Kasumi-1 (cell line): ENCODE measurements at places on chromosomes 16 and 17.

- no peak for DNase-seq
Measured at GRCh38 chr17:38357486-38358123, 6.0 kb downstream of the SOCS7 start.

- no peak for DNase-seq
Measured at GRCh38 chr16:89183975-89184676, 12.6 kb downstream of the CDH15 start.

GRCh38 chr17:15341385-15341849, at the start of gene TEKT3:
Gene TEKT3, minus strand, starts transcription at chr17:15341597. Its CDS starts 10,012 bp downstream, at chr17:15331585.
- DNase-seq, result no peak

DNA sequence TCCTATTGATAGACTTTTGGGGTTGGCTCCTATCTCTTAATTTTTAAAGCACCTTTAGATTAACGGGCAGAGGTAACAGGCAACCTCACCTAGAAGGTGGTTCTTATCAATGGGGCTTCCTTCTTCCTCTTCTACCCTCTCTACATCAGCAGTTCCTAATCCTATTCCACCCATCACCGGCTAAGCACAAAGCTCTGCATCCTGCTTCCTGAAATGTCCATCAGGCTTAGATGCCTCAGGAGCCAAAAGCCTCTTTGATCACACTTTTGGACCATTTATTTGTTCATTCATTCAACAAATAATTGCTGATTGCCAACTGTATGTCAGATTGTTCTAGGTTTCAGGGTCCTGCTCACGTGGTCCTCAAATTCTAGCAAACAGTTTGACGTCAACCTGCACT, 586.0 kb downstream of the TOX3 start:
- no peak for DNase-seq

GRCh38 chr17:36546418-36547093, 1.8 kb downstream of the GGNBP2 start:
- no peak for DNase-seq

GRCh38 chr16:72137380-72138063, 34.4 kb downstream of the PMFBP1 start:
- no peak for DNase-seq

- DNase-seq, result peak; percentile 36
Measured at GRCh38 chr16:81996664-81997509, 14.4 kb downstream of the SDR42E1 start.

- DNase-seq, result peak; percentile 15
Measured at GRCh38 chr17:74812109-74813009, 36.2 kb upstream of the NAT9 start.

- no peak for DNase-seq
Measured at GRCh38 chr17:7318121-7318860, 3.1 kb upstream of the GPS2 start.

- DNase-seq, result peak; percentile 57
Measured at GRCh38 chr17:38579934-38580333, 25.8 kb downstream of the SRCIN1 start.

DNA sequence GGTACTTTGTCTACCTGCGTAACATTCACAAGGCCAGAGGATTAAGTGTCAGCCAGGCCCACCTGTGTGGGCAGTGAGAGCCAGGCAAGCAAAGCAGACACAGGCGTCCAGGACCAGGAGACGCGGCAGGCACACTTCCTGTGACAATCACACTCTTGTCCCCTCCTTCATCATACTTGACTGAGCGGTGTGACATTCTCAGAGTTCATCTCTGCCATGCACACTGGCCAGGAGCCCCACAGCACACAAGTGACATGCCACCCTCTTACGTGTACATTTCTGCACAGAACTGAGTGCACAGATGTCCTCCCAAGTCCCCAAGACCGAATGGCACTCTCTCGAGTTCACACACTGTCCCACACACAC, 8.7 kb downstream of the PPP1R9B start:
- DNase-seq, result no peak

GRCh38 chr17:6084311-6085161, 14.4 kb downstream of the WSCD1 start:
- DNase-seq, result no peak

DNA sequence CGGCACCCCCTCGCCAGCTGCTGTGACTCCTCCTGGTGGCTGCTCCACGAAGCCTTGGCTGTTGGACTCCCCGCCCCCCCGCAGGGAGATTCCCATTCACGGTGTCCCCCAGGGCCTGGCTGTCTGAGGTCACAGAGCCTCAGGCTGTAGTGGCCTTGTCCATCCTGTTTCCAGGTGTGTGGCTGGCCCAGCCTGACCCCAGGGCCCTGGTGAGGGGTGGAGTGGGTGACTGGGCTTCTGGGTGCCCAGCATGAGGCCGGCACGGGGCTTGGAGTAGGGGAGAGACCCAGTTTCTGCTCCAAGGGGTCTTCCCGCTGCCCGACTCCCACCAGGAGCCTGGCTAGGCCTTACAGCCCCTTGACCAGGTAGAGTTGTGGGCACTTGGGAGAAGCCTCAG, 10.4 kb downstream of the PRSS27 start:
- no peak for DNase-seq

DNA sequence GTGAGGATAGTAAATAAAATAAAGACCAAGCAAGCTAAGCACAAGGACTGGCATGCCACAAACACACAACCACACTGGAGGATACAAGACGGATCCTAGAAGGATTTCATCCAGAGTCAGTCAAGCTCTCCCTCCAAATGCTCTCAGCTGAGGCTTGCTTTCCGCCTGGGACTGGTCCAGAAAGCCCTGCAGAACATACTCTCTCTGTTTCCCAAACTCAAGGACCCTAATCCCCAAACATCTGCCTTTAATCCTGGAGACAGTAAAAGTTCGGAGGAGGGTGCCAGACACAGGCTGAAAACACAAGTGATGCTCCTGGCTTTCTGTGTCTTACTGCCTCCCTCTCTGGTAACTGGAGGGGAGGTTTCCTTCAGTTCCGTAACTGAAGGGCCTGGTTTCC, 5.3 kb upstream of the HSD11B2 start:
- DNase-seq, result no peak

- peak; percentile 30 for DNase-seq
Measured at GRCh38 chr17:50266384-50267073, 7.7 kb upstream of the TMEM92 start.

DNA sequence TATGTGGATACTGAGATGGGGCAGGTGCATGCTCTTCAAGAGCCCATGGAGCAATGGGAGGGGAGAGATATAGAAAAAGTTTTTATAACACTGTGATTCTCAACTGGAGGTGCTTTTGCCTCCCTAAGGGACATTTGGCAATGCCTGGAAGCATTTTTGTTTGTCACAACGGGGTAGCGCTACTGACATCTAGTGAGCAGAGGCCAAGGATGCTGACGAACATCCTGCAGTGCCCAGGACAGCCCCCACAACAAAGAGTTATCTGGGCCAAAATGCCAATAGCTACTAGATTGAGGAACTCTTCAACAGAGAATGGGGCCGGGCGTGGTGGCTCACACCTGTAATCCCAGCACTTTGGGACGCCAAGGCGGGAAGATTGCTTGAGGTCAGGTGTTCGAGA, 67.2 kb upstream of the CLEC3A start:
- no peak for DNase-seq

- DNase-seq, result no peak
Measured at GRCh38 chr17:42774066-42774745, 957 bp downstream of the VPS25 start.

- peak; percentile 33 for DNase-seq
Measured at GRCh38 chr17:78875363-78876093, 27.5 kb downstream of the CEP295NL start.

DNA sequence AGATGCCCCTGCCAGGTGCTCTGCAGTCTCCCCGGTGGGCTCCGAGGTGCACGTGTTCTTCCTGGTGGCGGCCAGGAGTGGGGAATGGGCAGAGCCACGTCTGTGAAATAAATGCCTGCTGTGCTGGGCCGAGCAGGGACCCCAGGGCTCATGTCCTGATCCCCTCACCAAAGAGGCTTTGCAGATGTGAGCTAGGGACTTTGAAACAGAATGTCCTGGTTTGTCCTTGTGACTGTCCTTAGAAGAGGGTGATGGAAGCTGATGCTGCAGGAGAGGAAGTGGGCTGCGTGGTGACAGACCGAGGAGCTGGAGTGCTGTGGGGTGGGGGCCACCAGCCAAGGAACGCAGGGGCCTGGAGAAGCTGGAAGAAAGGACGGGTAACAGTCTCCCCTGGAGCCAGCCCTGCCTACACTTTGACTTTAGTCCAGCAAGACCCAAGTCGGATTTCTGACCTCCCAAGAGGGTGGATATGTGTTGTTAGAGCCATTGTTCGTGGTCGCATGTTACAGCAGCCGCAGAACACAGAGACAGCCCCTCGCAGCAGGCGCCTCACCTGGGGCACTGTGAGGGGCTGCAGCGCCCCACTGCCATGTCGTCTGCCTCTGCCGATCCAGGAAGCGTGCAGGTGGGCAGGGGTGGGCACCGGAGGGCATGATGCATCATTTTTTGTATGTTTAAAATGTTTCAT, 217.9 kb upstream of the CIBAR2 start:
- DNase-seq, result no peak

DNA sequence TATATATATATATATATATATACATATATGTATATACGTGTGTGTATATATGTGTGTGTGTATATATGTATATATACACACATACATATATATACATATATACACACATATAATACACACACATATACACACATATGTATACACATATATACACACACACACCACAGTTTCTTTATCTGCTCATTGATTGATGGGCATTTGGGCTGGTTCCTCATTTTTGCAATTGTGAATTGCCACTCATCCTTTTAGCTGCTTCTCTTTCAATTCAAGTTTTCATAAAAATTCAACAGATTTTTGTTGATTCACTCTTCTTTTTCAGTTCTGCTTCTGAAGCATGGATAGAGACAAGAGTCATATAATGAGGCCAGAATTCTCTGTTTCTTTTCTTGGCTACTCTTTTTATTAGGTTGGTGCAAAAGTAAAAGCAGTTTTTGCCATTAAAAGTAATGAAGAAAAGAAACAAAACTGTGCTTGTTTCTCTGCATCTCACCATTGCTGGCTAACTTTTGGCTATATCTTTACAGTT, 44.5 kb downstream of the SLFN5 start:
- DNase-seq, result no peak

GRCh38 chr17:57234061-57234738, 22.1 kb upstream of the MSI2 start:
- DNase-seq, result no peak

- no peak for DNase-seq
Measured at GRCh38 chr16:20441191-20441590, 10.1 kb upstream of the ACSM2A start.

GRCh38 chr17:32266389-32267301, 1.0 kb downstream of the RHBDL3 start:
- no peak for DNase-seq

GRCh38 chr17:51258756-51259563, 889 bp downstream of the MBTD1 start:
- DNase-seq, result peak; percentile 41

DNA sequence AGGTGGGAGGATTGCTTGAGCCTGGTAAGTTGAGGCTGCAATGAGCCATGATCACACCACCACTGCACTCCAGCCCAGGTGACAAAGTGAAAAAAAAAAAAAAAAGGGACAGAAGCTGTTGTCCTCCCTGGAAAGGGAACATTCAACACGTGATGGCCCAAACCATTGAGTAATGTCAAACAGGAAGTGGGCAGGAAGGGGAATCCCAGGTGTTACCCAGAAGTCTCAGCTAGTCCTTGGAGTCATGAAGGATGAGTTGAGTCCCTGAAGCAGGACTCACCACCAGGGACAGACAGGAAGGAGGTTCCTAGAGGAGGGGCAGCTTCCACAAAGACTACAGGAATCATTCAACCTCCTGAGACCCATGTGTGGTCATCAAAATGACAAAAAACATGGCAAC, 19.8 kb upstream of the CMIP start:
- DNase-seq, result peak; percentile 41

DNA sequence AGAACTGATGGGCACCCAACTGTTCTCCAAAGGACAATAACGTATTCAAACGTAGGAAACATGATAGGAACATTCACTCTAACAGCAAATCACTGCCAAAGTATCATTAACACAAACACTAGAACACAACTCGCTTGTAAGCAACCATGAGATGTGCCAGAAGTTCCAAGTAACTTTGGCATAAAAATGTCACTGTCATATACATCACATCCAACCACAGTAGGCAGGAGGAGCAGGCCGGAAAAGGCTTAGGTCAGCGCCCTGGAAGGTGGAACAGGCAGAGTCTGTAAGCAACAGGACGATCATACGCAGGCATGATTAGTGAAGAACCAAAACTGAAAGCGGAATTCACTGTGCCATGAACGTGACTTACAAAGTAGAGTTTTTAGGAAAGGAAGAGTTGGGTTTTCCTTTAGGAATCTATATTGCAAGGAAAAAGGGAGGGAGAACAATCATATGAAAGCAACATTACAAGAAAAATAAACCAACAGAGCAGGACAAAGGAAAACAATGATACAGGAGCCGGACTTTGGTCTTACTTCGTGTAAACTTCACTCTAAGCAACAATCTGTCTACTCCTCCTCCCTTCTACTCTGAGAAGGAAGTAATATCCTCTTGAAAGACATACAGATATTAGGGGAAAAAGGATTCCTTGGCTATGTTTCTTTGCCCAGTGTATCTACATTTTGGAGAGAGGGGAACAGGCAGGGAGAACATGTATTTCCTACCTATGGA, 52.3 kb downstream of the YWHAE start:
- no peak for DNase-seq

DNA sequence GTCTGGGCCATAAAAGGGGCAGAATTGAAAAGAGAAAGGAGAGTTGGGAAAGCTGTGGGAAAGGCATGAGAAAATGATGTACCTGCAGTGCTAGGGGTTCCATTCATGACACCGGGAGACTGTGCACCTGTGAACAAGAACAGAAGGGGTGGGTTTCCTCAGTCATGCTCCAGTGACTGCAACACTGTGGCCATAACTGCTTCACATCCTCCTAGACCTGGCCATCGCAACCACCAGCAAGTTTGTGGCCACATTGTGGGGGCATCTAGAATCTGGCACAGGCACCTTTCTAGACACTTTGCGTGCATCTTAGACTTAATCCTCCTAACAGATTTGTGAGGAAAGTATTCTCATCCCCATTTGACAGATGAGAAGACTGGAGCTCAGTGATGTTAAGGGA, 12.7 kb downstream of the GP2 start:
- no peak for DNase-seq

DNA sequence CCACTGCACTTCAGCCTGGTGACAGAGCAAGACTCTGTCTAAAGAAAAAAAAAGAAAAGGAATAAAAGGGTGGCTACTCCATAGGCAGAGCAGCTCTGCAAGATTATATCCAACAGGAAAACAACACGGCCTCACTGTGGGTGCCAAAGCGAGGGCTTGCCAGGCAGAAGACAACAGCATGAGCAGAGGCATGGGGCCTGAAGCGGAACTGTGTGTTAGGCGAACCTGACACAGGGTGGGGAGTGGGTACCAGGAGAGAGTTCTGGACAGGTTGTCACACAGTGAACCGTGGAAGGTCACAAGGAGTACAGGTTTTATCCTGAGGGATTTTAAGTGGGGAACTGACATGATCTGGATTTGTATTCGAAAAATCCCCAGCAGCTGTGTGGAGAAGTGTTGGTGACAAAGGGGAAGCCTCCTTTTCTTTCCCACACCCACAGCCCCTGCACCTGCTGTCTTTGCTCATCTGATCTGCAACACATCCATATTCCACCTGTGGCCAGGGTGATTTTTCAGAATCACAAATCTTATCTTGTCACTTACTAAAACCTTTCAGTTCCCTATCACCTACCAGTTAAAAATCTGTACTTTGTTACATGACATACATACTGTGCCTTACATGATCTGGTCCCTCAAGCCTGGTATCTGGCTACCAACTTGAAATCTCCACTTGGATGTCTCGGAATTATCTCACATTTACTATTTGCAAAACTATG, 23.2 kb upstream of the ARHGAP17 start:
- no peak for DNase-seq
